Hindlimb muscle (tissue), 1 donor: ENCODE measurements at places on chromosomes 6 and 20.

DNA sequence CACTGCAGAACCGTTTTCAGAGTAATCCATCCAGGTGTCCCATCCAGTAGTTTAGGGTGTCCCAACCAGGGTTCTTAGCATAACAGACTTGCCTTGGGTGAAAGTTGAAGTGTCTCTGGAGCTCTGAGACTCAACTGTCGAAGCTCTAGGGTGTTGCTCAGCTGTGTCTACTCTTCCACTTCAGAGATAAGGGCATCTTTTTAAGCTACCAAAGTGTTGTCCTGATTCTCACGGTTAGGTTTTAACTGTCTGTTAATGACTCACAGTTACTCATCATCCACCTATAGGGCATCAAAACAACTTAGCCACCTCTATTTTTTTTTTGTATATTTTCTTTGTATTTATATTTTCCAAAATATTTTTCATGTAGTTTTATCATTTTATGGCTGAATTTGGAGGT, 36.9 kb upstream of the TBX18 start:
- DNase-seq, result no peak

DNA sequence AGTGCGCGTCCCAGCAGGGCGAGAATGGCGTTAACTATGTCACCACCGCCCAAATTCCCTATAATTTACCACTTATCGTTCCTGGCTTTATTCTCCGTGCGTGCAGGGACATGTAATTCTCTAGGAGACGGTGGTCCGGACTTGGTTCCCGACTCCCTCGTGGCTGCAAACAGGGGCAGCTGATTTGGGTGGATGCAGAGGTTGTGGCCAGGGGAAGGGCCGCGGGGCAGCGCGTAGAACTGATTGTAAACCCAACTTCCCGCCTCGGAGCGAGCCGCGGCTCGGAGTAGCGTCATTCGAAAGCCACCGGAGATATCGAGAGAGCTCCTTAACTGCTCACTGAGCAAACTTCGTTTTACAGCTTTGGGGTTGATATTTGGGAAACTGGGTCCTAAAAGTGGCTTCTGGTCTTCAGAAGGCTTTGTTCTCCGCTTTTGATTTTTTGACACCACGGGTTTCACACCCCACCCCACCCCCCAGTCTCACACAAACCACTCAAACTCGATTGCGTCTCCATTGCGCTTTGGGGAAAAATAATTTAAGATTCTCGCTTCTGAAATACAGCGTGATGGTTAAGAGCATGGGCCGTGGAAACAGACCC, 17.5 kb upstream of the ZSCAN9 start:
- peak; percentile 11 for DNase-seq

DNA sequence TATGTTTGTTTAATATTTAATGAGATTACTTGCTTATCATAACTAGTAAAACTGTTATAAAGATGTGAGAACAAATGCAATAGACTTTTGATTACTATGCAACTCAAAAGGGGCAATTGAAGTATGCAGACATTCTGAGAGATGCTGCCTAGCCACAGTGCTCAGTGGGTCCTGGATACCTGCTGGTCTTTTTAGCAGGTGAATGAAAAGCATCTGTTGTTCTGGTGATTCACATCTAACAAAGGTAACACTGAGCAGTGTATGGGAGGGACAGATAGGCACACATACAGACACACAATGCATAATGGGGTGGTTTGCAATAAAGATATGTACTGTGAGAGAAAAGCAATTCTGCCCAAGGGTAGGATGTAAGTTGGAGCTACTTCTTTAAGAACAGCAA, 46.9 kb downstream of the OGFRL1 start:
- DNase-seq, result no peak

DNA sequence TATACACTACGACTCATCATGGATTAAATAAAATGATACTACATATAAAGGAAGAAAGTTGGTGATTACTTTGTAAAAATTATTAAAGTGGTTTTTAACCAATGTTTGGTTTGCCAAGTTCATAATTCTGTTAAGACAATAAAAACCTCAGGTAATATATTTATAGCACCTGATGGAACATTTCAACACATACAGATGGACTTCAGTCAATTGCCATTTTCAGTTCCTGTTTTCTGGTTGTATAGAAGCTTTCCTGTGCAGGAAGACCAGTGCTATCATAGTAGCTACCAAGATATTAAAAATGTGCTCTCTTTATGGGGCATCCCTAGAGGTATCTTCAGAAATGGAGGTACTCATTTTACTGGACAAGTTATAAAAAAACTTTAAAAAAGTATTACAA, 1686.4 kb downstream of the GRIK2 start:
- no peak for DNase-seq

DNA sequence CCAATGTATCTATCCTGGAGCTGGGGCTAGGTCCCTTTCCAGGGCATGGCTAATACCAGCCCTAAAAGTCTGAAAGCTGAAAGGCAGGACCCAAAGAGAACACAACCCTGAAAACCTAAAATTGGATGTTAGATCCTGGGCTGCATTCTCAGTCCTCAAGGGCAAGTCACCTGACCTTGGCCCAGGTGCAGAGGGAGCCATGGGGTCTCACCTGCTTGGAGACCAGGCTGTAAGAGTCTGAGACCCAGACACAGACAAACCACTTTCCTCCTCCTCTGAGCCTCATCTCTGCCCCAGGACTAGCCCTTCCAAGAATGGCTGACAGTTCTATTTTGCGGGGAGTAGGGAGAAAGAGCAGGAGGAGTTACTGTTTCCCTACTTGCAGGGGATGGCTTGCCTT, 60.0 kb downstream of the EFCAB8 start:
- DNase-seq, result no peak

- no peak for DNase-seq
Observed at GRCh38 chr6:129785047-129785755, 75.2 kb upstream of the ARHGAP18 start.

- DNase-seq, result no peak
Observed at GRCh38 chr6:170416303-170416702, 109.7 kb downstream of the FAM120B start.

- DNase-seq, result no peak
Observed at GRCh38 chr6:157258878-157259277, 64.4 kb downstream of the TMEM242 start.

DNA sequence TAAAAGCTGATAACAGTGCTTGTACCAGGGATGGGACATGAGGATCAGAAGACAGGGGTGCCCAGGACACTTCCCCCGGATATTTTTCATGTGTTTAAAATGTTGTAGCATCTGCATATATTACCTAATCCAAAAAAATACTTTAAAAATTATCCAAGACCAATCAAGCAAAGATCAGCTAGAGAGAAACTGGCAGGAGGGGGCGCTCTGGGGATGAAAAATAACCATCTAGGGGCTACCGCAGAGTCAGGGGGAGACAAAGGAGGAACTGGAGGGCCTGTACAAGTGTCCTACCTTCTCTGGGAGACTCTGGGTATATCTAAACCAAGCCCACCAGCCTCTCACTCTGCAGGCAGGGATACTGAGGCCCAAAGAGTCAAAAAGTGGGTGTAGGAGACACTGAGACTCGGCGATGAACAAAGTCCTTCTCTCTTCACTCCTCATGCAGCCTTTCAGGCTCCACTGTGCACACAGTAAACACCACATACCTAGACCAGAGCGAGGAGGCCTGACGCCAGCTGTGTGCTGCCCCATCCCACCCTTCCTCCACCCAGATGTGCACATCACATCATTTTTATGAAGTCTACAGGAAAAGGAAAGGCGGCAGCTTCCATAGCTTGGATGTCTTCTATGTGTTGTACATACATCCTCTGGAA, 9.8 kb downstream of the RIMS4 start:
- DNase-seq, result no peak

- no peak for DNase-seq
Observed at GRCh38 chr6:22445946-22446345, 123.4 kb upstream of the HDGFL1 start.

- no peak for DNase-seq
Observed at GRCh38 chr6:39263303-39264037, 34.2 kb upstream of the KCNK5 start.

DNA sequence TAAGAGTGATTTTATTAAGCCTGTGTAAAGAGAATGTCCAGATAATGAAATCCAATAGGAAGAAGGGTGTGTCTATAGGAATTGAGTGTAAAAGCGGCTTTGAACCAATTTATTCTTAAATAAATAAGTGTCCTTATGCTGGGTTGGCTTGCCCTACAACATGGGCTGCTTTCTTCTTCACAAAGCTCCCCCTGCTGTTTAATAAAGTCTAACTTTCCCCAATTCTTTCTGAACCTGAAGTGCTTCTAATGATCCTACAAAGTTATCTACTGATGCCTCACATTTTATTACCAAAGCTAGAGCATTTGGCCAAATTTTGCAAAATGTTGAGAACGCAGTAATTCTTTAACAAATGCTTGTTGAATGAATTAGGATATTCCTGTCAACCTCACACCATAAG, 36.3 kb upstream of the SIRT5 start:
- DNase-seq, result peak; percentile 30

GRCh38 chr6:106739387-106739786, 110.0 kb downstream of the QRSL1 start:
- no peak for DNase-seq

DNA sequence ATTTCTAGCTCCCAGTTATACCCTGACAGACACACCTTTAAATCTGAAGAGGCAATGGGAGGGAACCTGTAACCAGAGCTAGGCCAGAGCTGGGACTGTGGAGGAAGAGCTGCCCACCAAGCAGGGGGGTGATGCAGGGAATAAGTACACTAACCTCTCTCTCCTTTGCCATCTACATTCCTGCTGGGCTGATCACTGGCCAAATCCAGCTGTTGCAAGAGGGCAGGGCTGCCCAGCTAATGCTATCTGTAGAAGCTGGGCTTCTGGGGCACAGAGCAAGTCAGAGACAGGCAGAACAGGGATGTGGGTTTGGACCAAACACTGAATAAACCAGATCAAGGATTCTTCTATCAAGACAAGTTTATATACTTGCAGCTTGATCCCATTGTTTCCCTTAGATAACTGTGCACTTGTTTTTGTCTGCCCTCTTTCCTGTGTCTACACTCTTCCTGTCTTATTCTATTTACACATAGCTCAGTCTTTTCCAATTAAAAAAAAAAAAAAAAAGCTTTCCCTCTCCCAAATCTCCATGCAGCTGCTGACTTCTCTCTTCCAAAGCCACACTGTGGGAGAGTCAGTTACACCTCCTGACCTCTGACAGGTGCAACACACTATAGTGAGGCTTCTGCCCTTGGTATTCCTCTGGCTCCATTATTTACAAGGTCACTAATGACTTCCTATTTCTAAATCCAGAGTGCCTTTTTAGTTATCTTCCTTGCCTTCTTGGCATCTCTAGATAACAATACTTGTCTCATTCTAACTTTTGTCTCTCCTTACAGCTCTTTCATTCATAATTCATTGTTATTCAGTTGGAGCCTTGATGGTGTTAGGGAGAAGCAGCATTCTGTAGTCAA, 43.7 kb downstream of the TRIM38 start:
- DNase-seq, result no peak

DNA sequence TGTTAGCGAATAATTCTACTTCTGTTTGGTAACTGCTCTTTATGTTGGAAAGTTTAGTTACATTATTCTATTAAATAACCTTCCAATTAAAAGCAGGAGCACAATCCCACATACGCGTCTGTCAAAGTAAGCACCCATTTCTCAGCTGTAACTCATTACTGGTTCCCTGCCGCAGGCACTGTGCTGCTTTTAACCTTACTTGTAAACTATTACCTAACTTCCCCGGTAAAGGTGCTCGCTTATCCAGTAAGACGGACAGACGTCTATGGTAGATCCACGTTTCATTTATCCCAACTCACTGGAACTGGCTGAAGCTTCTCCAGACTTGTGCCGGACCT, 529 bp upstream of the ENPP4 start:
- DNase-seq, result no peak

DNA sequence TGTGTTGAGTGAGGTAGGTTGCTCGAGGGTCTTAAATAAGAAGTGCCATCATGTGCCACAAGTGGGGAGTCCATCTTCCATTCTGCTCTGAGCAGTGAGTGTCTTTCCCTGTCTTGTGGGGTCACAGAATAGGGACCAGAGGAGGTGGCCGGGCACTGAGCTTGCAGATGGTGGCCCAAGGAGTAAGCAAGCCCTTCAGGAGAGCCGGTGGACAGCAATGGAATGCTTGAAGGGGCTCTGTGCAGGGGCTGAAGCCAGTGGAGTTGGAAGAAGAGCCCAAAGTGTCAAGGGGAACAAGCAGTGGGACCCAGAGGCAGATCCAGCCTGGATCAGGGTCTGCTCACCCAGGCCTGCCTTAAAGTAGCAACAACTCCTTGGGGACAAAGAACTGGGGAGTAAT, 213.5 kb upstream of the SNX9 start:
- no peak for DNase-seq

- DNase-seq, result no peak
Observed at GRCh38 chr20:34369265-34369664, 6.2 kb downstream of the ITCH start.

GRCh38 chr20:46025376-46025783, 3.6 kb upstream of the SLC12A5 start:
- no peak for DNase-seq

DNA sequence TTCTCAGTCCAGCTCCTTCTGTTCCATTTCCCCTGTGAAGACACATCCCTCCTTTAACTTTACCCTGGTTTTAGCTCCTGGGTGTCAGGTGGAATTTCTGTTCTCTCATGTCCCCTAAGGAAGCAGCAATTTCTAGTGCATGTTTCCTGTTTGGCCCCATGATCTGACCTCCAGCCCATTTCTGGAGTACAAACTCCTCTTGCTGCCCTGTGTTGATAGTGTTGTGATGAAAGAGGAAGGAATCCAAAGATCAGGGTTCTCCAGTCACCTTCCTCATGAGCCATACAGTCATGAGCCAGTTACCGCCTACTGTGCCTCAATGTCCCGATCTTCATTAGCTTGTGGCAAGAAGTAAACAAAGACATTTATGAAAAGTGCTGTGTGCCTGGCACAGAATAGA, 97.4 kb downstream of the PHACTR1 start:
- no peak for DNase-seq

DNA sequence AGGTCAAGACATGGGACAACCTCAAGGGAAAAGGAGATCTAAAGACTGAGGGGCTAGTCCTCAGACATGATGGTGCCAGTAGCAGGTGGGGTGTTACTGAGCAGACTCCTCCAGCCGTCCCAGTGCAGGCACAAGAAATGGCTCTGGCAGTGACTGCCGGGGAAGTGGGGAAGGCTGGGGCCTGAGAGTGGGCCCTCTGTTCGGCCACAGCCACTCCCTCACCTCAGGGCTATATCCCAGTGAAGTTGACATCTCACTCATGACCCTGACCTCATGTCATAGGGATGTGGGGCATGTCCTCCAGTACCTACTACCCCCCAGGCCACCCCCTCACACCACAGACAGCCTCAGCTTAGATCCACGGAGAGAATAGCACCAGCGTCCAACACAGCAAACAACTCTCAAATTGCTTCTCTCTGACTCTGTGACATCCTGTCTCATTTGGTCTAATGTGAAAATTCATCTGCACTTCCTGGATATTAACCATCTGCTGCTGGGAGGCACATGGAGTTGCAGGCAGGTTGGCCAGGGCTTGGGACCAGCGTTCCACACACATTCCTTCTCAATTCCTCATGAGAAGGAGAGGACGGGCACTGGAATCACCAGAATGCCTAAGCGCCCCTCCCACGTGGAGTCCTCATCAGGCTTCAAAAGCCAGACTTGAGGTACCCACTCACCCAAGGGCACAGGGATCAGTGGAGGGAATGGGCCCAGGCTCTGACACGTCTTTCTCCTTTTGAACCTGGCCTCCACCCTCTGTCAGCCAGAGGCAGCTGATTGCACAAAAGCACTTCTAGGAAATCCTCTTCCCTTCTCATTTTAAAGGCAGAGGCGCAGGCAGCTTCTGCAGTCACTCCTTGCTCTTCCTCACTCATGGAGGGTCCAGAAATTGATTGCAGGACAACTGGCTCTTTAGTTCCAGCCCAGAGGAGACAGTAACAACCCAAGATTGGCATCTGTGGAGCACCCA, 163.6 kb upstream of the CST7 start:
- DNase-seq, result no peak

- no peak for DNase-seq
Observed at GRCh38 chr20:9637889-9638288, 123.5 kb downstream of the LAMP5 start.
